ENCODE measurements at places on chromosomes 5 and 9. TPM values are rescaled to one million over a fixed set of nuclear protein-coding genes. Genes with fewer than 3 reads are reported as not detected.
A peak's percentile ranks its signal among the peaks of the same experiment; 100 is the strongest.

Gene CCNI2
- 0.72 TPM for total RNA-seq

Gene FCN2
- total RNA-seq = not detected

Gene NRG2
- total RNA-seq = not detected

Gene SLIT3
- 82.6 TPM for total RNA-seq

DNA sequence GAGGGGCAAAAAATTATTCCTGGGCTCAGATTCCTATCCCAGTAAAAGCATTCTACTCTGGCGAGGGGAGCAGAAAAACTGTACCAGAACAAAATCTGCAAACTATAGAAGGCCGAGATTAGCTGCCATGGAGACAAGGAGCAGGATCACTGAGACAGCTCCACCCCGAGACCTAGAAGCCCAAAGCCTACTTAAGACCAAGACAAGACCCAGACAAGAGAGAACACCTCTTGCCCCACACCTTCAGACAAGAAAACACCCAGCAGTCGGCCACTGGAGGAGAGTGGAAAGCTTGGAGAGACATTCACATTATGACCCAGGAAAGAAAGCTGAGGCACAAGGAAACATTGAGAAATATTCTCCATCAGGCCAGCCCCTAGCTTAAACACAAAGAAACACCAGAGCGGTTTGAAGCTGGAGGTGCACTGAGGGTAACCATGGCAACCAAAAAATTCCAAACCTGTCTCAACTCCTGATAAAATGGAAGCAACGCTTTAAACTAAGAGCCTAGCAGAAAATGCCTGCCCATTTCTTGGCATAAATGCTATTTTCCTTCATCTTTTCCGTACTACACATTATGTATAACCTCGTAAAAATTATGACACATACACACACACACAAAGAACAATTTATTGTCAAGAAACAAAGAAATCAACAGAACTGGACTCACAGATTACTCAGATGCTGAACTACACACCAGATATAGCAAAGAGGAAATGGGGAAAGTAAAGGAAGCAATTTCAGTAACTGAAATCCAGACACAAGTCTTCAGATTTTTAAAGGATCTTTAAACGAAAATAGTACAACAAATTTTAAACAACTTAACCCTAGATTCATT is 53.8 kb upstream of the FTMT start:
- DNase-seq = peak; percentile 65

- DNase-seq = peak; percentile 20
Observed at GRCh38 chr9:78714576-78714975, 417.7 kb downstream of the PSAT1 start.

- no peak for DNase-seq
Observed at GRCh38 chr5:97998941-97999340, 774.5 kb upstream of the RGMB start.

DNA sequence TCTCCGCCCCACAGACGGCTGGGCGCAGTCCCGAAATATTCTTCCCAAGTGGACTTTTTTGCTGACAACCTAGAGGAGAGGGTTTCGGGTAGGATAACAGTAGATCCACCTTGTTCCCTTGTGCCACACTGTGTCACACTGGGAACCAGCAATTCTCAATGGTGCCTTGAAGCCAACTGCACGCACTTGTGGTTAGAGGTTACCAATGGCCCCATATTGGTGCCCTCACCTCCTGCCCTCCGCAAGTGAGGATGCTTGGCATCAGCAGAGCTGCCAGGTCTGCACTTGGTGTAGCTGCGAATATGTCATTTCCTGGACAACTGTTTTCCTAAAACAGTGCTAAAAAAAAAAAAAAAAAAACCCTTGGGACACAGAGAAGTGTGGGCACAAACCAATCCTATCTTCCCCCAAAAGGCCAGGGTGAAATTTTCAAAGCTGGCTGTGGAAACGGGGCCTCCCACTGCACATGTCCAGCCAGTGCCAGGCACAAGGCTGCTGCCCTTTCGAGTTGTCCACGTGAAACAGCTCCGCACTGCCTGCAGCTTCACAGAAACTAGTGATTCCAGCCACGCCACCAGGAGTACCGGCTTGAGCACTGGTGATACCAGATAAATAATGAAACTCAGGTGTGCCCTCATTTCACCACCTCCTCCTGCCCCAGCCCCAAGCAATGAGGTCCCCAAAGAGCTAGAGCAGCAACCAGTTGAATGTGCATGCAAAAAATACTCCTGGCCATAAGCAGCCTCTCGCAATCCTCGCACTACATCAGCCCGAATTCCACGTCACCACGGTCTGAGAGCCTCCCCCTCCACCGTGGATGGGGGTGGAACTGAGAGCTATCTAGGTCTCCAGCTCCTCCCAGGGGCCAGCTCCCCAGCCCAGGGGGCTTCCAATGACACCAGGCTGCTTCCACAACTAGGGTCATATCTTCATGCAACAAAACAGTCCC is 51.2 kb downstream of the USP20 start:
- no peak for DNase-seq

DNA sequence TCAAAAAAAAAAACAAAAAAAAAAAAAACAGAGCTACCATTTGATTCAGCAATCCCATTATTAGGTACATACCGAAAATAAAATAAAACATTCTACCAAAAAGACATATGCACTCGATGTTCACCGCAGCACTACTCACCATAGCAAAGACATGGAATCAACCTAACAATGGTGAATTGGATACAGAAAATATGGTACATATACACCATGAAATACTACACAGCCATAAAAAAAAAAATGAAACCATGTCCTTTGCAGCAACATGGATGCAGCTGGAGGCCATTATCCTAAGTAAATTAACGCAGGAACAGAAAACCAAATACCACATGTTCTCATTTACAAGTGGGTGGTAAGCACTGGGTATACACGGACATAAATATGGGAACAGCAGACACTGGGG is 21.3 kb downstream of the MRPS27 start:
- no peak for DNase-seq

Gene PIP5KL1
- total RNA-seq = 1.4 TPM

DNA sequence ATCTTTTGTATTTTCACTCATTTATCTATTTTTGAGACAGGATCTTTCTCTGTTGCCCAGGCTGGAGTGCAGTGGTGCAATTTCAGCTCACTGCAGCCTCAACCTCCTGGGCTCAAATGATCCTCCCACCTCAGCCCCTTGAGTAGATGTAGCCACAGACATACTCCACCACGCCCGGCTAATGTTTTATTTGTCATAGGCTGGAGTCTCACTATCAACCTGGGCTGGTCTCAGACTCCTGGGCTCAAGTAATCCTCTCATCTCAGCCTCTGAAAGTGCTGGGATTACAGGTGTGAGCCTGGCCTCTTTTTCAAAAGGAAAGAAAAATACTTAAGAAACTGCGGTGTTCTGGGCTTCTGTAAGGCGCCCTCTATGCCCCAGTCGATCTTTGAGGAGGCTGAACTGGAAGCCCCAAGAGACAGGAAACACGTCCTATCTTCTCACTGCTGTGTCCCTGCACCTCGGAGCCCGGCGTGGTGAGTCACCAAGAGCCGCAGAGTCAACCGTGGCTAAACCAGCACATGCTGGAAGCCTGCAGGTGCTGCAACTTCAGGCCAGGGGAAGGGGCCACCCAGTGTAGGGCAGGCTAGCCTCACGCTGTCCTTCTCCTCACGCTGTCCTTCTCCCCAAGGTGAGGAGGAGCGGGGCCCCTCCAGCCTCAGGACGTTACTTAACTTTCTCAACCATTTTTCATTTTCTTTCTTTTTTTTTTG is 15.2 kb upstream of the LHX3 start:
- DNase-seq = no peak

DNA sequence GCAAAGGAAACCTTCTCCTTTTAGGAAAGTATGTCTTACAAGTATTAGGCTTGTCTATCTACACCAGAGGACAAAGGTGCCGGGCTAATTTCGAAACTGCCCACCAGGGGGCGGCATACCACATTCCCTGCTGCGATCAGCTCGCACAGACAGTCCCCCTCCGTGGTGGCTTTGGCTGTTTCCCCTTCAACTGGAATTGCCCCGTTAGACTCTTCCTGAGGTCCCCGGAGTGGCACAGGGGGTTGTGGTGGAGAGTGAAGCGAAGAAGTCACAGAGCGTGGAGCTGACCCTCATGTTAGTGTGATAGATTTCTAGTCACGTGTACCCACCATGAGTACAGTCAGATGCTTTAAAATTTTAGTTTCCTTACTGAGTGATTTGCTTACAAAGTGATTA is 17.5 kb downstream of the PTTG1 start:
- peak; percentile 87 for DNase-seq

Gene PRLR
- 109 TPM for total RNA-seq

Gene SPATA31D4
- 1.7 TPM for total RNA-seq

DNA sequence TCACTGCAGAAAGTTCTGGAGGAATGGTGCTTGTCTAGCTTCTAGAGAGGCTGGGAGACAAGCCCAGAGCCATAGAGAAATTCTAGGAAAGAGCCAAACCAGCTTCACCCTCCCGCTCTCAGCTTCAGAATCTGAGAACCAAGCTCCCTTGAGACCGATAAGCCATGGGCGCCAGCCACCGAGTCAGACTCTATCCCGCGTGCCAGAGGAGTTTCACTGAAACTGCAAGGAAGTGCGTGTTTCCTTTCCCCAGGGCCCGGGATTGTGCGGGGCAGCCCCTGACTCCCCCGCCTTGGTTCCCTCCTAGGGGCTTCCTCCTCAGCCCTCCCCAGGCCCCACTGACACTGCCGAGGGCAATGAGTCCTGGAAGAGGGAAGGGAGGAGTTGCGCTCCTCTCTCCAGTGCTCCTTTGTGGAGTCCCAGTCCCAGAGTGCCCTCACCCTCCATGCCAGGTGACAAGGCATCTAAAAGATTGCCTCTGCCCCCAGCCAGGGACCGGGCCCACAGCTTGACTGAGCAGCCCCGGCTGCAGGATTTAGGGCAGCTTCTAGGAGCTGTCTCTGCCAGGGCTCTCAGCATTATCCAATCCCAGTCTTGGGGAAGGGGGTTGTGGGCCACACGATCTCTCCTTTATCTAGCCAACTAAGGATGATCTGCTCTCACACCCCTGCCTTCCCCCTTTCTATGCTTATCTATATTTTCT is 18.4 kb upstream of the TCF7 start:
- DNase-seq = no peak

DNA sequence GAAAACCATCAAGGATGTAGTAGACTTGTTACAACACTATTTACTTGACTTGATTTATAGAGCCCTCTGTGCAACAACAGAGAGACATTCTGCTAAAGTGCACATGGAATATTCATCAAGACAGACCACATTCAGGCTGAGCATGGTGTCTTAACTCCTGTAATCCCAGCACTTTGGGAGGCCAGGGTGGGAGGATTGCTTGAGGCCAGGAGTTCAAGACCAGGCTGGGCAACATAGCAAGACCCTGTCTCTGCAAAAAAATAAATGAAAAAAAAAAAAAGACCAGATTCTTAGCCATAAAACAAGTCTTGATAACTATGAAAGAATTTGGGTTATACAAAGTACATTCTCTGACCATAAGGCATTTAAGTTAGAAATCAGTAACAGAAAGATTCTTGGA is 25.3 kb downstream of the DENND4C start:
- DNase-seq = no peak

Gene CCDC152
- 5.5 TPM for total RNA-seq

DNA sequence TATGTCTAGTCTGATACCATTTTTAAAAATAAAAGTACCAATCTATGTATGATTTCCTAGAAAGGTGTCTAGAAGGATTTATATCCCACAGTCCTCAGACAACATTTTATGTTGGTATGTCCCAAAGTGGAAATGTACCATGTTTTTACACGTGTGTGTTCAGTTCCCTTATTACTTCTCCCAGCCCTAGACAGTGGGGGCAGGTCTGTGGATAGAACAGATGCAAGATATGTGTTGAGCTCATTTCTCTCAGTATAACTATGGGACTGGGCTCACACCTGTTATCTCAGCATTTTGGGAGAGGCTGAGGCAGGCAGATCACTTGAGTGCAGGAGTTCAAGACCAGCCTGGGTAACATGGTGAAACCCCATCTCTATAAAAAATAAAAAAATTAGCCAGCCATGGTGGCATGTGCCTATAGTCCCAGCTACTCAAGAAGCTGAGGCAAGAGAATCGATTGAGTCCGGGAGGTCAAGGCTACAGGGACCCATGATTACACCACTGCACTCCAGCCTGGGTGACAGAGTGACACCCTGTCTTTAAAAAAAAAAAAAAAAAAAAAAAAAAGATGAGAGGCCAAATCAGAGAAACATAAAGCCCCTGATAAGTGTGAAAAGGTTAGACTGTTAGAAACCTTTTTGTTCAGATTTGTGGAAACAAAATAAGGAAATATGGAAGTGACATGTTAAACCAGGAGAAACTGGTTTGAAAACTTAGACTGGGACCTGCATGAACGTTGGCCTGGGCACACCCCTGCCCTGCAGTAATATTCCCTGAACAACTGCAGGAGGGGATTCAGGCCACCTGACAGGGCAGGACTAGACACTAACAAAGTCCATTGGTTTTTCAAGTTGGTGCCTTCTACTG is 7.4 kb upstream of the SLC2A8 start:
- no peak for DNase-seq

GRCh38 chr5:142382186-142382585 is 57.4 kb upstream of the SPRY4 start:
- no peak for DNase-seq

GRCh38 chr9:86765746-86766430 is 181.4 kb downstream of the GAS1 start:
- DNase-seq = no peak

DNA sequence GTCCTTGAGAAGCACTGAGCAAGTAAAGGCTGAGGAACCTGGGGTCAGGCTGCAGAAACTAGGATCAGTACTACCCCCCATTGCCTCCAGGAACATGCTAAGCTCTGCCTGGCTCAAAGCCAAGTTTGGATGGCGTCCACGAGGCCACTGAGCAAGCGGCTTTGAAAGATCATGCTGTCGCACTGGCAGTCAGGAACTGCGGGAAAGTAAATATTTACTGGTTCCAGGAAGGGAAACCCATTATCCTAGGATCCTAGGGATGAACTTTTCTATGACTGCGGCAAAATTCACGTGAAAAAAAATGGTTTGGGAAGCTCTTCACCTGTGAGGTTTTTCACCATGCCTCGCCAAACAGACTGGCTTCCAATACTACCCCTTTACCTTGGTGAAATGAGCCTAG is 75.3 kb upstream of the PJA2 start:
- DNase-seq = no peak

GRCh38 chr5:75460942-75461610 is 50.4 kb downstream of the CERT1 start:
- DNase-seq = no peak

GRCh38 chr9:114612272-114612923 is 1.3 kb downstream of the TMEM268 start:
- no peak for DNase-seq

Gene ACOT12
- 4.6 TPM for total RNA-seq

Gene NOXA1
- not detected for total RNA-seq

DNA sequence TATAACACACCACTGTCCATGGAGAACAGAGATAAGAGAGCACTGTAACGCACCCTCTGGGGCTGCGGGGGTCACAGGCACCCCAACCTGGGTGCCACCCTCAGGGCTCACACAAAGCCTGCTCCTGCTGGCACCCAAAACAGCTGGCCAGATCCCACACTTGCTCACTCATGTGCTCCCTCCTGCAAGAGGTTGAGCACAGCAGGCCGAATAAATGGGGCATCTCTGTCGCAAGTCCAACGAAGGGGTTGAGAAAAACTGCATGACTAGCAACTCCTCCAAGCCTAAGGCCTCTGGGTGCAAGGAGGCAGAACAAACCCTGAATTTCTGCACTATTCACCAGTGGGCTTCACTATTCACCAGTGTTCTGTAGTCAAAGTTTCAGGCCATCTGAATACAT is 80.3 kb downstream of the SECISBP2 start:
- DNase-seq = no peak

Gene SLC6A3
- 0.96 TPM for total RNA-seq

- DNase-seq = no peak
Observed at GRCh38 chr5:116593340-116593739, 18.7 kb upstream of the SEMA6A start.

Gene INSL6
- 6.3 TPM for total RNA-seq

Measured in umbilical cord (tissue), 2 donors.